ENCODE measurements at places on chromosomes 11 and 22.

DNA sequence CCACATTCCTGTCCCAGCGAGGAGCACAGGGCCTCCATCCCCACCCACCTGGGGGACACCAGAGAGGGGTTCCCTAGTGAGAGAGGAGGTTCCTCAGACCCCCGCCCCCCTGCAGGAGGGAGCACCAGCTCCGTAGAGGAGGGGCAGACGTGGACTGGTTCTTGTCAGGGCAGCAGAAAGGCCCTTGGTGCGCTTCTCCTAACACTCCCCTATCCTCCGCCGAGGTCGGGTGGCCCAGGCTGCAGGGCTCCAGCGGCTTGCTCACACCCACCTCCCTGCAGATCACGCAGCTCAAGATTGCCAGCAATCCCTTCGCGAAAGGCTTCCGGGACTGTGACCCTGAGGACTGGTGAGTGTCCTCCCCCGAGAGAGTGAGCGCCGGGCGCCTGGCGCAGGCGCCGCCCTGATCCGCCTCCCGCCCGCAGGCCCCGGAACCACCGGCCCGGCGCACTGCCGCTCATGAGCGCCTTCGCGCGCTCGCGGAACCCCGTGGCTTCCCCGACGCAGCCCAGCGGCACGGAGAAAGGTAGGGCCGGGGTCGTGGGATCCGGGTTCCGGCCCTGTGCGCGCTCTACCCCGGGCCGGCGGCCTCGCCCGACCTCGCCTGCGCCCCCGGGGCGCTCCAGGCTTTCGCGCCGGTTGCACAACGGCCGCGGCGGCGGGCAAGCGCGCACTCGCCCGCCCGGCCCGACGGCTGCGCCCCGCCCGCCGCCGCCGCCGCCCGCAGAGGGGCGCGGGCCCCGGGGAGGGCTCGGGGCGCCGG lies 5.1 kb downstream of the TBX1 start:
- no peak for DNase-seq

DNA sequence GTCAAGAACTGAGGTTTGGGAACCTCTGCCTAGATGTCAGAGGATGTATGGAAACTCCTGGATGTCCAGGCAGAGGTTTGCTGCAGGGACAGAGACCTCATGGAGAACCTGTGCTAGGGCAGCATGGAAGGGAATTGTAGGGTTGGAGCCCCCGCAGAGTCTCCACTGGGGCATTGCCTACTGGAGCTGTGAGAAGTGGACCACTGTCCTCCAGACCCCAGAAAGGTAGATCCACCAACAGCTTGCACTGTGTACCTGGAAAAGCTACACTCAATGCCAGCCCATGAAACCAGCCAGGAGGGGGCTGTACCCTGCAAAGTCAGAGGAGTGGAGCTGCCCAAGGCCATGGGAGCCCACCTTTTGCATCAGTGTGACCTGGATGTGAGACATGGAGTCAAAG lies 29.5 kb downstream of the CHST1 start:
- DNase-seq, result no peak

- DNase-seq, result peak; percentile 37
Observed at GRCh38 chr22:38755155-38755910, 465 bp downstream of the SUN2 start.

DNA sequence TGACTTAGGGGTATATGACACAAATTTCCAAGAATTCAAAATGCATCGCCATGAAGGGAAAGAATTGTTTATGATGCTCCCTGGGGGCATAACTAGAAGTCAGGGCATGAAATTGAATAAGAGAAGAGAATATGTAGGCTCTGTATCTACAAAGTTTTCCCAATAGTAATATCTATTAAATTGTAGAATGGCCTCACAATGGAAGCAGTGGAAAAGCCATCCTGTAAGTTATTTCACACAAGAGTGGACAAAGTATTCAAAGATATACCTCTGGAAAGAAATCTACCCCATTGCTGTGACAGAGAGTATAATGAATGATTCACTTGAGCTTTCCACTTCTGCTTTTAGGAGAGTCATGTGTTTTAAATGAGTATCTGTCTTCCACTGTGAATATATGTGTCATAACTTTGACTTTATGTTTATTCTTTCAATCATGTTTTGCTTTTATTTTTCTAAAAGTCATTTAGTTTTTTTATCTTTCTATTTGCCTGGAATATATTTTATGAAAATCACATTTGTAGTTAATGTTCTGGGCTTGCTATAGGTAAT lies 65.7 kb upstream of the DDI1 start:
- DNase-seq, result no peak

DNA sequence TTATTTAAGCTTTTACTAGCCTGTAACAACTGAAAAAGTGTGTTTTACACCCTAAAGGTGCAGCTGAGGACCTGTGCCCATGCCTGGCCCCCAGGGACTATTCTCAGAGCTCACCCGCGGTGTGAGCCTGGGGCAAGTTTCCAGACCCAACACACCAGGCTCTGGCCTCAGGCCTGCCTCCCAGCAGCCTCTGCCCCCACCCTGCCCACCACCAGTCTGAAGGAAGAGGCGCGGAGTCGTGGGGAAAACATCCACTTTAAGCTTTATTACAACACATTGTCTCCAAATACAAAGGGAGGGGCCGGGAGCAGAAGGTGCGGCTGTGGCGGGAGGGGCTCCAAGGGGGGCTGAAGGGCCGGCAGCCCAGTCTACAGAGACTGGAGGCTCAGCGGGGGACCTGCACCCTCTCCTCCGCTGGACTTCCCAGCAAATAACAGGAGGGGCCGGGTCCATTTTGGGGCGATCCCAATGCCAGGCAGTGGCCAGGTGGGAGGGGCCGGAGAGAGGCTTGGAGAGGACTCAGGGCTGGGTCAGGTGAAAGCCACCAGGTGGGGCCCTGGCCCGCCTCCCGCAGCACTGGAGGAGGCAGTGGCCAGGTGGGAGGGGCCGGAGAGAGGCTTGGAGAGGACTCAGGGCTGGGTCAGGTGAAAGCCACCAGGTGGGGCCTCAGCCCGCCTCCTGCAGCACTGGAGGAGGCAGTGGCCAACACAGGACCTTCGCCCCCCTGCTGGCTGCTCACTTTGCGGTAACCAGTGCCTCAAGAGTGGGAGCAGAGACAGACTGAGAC lies 18.1 kb downstream of the DUSP8 start:
- DNase-seq, result no peak

DNA sequence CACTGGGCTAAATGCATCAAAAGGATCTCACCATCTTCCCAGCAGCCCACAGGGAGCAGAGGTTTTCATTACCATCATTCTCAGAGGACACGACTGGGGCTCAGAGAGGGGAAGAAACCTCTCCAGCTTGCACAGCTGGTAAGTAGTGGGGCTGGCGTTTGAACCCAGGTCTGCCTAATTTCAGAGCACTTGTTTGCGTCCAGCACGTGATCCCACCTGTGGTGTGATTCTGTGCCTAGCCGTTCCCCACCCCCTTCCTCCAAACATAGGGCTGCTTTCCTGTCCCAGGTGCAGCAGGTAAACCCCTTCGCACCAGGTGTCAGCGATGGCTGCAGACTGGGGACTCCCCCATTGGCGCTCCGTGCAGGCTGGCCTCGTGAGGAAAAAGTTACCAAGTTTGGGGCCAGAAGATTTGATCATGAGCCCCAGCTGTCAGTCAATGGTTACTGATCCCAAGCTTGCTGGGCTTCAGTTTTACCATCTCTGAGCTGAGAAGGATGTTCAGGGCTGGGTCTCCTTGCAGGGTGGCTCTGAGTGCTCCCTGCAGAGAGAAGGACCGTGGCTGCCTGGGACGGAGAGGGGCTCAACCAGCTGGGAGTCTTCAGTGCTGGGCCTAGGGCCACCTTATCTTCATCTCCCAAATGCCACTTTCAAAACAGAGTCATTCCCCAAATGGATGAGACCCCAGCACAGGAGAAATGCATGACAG lies 445.6 kb downstream of the TBC1D22A start:
- DNase-seq, result no peak

GRCh38 chr11:8905528-8906165 lies 5.3 kb upstream of the AKIP1 start:
- no peak for DNase-seq

DNA sequence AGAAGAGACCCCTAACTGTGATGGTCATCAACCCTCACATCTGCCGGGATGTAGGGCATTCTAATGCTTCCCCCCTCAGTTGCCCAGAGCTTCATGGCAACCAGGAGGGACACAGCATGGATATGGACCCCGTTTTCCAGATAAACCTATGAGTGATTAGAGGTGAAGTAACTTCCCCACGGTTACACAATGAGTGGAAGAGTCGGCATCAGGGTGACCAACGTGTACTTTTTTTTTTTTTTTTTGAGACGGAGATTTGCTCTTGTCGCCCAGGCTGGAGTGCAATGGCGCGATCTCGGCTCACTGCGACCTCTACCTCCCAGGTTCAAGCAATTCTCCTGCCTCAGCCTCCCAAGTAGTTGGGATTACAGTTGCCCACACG lies 25.0 kb downstream of the TXN2 start:
- no peak for DNase-seq

GRCh38 chr22:37186228-37186996 lies 1.6 kb downstream of the C1QTNF6 start:
- no peak for DNase-seq

GRCh38 chr11:43942662-43943371 lies 380 bp downstream of the C11orf96 start:
- DNase-seq, result no peak

GRCh38 chr22:48236261-48236660 lies 1473.8 kb downstream of the TBC1D22A start:
- no peak for DNase-seq

DNA sequence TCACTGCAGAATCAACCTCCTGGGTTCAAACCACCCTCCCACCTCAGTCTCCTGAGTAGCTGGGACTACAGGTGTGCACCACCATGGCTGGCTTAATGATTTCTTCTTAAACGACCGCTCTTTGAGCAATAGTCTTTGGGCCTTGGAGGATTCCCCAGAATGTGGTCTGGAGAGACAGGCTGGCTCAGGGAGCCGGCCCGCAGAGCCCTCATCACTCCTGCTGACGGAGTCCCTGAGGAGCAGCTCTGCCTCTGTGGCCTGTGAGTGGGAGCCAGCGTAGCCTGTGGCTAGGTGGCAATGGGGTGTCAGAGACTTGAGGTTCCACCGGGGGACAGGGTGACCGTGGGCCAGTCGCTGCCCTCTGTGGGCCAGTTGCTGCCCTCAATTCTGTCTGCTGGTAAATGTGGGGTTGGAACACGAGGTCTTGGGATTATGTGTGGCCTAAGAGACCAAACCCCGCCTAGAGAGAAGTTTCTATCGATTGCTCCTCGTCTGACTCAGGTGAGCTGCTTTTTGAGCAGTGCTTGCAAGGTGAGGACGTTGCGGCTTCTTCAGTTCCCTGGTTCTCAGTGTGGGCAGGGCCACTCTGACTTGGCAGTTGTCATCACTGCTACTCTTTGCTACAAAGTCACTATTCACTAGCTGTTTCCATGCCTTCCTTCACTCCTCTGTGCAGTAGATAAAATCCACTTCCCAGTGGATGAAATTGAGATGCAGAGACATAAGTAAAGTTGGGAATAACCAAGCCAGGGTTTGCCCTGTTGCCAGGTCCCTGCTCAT lies 124.8 kb upstream of the NECTIN1 start:
- no peak for DNase-seq

DNA sequence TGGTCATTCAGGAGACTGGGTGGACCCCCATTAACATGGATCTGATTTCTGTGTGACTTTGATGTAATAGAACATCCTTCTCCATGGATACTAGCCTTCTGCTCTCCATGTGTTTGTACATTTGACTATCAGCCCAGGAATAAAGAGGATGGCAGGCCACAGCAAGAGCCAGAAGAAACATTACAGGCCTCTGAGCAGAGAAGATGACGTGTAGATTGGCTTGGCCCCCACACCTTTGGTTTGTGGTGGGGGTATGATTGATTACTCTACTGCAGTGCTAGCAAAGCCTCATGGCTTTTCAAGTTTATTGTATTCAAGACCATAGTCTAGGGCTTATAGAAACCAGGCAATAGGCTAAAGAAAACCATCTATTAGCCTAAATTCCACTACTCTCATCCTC lies 77.0 kb downstream of the GRAMD1B start:
- DNase-seq, result no peak

- DNase-seq, result no peak
Observed at GRCh38 chr11:61375761-61376108, 13.6 kb downstream of the TMEM138 start.

DNA sequence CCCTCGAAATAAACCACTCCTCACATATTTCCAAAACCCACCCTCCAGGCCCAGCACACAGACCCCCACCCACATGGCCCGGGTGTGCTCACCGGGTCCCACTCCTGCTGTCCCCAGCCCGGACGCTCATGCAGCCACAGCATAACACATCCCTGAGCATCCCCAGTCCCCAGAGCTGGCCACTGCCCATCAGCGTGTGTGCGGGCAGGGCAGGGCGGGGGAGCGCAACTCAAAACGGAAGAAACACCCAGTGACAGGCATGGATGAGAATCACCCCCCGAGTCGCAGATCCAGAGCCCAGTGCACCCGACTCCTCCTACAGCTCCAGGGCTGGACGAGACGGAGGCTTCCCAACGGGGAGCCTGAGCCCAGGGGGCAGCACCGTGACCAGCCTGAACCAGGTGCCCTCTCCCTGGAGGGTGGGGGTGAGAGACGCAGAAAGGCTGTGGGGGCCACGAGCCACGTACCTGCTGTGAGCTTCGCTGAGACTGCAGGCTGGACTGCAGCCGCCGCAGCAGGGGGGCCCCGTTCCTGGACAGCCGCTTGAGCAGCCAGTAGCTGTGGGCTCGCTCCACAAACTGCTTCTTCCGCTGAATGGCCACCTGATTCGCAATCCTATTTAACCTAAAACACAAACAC lies 23.8 kb downstream of the BRD1 start:
- DNase-seq, result no peak

DNA sequence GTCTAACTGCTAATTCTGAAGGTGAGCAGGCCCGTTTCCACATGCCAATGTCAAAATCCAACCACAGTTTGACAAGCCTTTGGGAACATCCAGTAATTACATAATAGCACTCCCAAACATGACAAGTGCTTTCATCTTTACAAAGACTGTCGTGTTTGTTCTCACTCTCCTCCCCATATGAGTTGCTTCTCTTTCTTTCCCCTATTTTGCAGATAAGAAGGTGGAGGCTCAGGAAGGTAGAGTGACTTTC lies 55.9 kb upstream of the CD44 start:
- DNase-seq, result no peak

DNA sequence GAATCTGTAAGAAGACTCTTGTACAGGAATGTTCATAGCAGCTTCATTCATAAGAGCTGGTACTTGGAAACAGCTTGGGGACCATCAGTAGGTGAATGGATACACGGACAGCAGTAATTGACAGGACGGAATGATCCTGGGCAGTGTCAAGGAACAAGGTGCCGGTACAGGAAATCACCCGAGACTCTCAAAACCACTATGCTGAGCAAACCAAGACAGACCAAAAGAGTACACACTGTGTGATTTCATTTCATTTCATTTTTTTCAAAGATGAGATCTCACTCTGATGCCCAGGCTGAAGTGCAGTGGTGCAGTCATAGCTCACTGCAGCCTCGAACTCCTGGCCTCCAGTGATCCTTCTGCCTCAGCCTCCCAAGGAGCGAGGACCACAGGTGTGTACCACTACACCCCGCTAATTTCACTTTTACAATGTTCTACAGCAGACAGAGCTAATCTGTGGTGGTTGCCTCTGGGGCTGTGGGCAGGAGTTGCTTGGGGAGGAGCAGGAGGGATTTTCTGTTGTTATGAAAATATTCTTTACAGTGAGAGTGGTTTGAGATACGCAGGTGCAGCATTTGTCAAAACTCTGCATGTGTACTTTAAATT lies 15.6 kb downstream of the PARVB start:
- DNase-seq, result no peak

- DNase-seq, result no peak
Observed at GRCh38 chr11:124751741-124752470, at the start of gene VSIG2. TSS of gene VSIG2 (minus strand) at chr11:124752255. CDS start at chr11:124752137, 118 bp downstream.

Data from esophagus squamous epithelium (tissue), 5 donors.